ENCODE measurements at places on chromosomes 2 and 18.

DNA sequence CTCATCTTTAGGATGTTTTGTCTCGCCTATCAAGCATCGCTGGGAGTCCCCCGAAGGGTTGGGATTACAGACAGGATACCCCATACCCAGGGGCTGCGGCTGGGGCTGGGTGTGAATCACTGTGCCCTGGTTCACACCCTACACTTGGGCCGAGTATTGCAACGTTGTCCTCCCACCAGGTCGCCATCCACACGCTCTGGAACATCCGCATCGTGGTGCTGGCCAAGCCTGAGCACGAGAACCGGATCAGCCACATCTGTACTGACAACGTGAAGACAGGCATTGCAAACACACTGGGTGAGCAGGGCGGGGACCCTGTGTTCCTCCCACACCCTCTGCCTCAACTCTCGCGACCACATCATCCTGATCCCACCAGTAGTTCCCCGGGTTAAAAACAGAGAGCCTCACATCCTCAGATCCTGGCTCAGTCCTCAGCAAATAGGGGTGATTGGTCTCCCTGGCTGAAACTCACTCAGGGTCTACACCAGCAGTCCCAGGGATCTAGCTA, 87.3 kb upstream of the ATG16L1 start:
- no peak for DNase-seq

- no peak for DNase-seq
These were observed 240.4 kb downstream of the PRKCE start for GRCh38 chr2:45891719-45892424.

DNA sequence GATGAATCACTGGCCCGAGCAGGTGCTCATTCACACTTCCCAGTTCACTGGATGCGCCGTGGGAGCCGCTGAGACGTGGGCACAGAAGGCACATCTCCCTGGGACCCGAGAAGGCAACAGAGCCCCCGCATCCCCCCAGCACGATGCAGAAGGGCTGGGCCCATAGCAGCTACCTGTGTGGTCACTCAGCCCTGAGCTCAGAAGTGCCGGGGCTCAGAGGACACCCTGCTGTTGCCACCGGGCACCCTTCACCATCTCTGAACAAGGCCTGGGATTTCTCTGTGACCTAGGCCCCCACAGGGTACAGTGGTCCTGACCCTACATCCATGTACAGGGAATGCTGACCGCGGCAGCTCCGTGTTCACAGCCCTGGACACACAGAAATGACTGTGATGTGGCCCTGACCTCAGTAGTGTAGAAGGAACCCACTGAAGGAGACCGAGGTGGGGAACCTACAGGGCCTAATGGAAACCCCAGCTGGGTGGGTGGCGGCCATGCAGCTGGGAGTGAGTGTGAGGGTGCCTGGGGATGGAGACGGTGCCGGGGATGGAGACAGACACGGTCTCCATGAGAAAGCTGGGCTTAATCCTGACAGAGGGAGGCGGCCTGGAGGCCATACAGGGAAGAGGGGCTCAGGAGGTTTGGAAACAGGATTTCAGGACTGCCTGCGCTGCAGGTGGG, 111.9 kb upstream of the OTOS start:
- DNase-seq: no peak

DNA sequence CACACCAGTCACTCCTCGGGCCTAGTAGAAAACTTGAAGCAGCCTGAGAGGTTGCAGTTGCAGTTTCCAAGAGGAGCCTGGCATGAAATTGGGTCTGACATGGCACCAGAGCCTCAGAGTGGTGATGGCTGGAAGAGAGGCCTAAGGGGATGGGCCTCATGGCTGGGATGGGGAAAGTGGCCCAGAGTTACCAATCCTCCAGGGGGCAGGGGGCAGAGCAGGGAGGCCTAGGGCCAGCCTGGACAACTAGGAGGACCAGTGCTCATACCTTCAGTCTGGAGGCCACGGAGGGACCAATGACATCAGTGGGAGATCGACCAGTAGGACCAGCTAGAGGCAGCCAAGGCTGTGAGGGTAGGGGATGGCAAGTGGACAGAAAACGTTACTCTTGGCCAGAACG, 15.1 kb upstream of the ADCY3 start:
- DNase-seq: no peak

- no peak for DNase-seq
These were observed 5.3 kb upstream of the PAX3 start for GRCh38 chr2:222303828-222304736.

DNA sequence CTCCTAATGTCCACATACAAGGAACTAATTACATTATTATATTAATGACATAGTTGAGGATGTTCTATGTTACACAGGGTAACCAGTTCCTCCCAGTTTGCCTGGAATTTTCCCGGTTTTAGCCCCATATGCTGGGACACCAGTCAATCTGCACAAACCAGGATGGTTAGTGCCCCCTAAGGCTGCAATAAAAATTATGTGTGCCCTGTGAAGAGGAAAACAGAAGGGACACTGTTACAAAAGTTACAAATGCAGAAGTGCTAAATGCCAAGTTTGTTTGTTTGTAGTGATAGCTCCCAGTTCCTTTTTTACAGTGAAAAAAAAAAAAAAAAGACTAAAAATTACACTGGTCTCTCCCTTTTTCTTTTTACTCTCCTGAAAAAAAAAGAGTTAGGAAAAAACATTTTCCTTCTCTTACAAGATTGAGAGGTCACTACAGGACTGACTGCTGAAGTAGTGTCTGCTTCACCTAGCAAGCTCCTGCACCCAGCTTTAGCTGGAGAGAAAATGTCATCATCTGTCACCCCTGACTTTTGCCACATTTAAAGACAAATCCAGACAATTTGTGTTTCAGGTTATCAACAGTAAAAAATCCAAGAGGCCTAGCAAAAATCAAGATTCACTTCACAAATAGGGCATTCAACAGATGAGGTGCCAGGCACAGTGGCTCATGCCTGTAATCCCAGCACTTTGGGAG, 3.2 kb downstream of the ANKRD44 start:
- DNase-seq: no peak

DNA sequence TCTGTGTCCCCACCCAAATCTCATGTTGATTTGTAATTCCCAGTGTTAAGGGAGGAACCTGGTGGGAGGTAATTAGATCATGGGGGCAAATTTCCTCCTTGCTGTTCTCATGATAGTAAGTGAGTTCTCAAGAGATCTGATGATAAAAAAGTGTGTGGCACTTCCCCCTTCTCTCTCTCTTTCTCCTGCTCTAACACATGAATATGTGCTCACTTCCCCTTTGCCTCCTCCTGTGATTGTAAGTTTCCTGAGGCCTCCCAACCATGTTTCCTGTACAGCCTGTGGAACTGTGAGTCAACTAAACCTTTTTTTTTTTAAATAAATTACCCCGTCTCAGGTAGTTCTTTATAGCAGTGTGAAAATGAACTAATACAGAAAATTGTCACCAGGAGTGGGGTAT, 380.0 kb downstream of the MEIS1 start:
- DNase-seq: no peak

GRCh38 chr2:214843823-214844222, 34.3 kb upstream of the BARD1 start:
- DNase-seq: no peak

DNA sequence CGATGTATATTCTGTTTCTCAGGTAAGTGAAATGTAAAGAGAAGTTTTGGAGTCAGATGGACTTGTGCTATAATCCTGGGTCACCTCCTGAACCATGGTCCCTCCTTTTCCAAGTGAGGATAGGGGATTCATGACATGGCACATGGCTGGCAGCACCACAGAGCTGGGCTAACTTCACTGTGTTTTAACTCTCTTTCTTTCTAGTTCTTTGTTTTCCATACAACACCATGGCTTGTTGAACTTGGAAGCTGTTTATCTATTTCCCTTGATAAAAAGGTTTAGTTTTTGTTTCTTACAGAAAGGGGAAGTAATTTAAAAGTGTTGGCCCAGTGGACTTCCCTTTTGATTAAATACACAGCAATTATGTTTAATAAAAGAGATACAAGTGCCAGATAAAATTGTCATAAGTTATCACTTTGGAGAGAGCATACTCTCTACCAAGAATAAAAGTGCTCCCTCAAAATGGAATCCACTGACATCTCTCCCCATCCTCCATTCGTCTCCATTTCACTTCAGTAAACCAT, 90.4 kb downstream of the PLCL1 start:
- DNase-seq: no peak

GRCh38 chr2:181677912-181678586, 2.3 kb downstream of the NEUROD1 start:
- DNase-seq: peak; percentile 12

- DNase-seq: no peak
These were observed 1.3 kb upstream of the PRSS56 start for GRCh38 chr2:232518844-232519243.

DNA sequence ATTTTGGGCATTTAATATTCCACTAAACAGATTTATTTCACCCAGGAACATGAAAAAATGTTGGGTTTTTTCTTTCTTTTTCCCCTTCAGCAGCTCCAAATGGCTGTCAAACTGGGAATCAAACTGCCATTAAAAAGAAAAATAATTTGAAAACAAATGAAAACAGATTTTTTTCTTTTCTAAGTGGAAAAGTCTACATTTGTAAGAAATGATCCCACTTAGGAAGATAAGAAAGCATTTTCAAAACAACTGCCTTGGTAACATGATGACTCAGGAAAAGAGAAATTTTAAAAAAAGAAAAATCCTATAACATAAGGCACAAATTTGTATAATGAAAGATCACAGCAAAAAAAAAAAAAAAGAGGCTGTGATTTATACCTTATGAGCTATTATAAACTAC, 20.0 kb downstream of the ZNF521 start:
- DNase-seq: no peak

- DNase-seq: no peak
These were observed 2.3 kb downstream of the KIF5C start for GRCh38 chr2:148877403-148877740.

- DNase-seq: peak; percentile 55
These were observed 123.0 kb upstream of the SLC39A10 start for GRCh38 chr2:195533771-195534642.

DNA sequence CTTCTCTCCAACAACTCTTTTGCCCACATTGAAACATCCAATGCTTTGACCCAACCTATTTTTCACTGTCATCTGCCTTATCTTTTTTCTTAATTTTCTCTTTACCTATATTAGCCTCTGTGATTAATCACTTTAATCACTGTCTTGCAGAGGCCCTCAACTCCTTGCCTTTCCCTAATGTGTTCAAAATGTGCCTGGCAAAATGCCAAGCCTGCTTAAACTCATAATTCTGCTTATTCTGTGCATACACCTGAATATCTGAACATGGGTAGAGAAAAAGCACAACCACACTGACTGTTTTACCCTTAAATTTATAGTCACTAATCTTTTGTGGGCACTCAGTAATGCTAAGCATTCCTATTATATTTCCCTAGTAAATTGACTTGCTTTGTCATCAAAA, 63.0 kb upstream of the GALNT13 start:
- DNase-seq: no peak
